ENCODE measurements at places on chromosomes 13 and 19.

GRCh38 chr19:46551164-46551563, 50.0 kb upstream of the CALM3 start:
- DNase-seq: no peak

DNA sequence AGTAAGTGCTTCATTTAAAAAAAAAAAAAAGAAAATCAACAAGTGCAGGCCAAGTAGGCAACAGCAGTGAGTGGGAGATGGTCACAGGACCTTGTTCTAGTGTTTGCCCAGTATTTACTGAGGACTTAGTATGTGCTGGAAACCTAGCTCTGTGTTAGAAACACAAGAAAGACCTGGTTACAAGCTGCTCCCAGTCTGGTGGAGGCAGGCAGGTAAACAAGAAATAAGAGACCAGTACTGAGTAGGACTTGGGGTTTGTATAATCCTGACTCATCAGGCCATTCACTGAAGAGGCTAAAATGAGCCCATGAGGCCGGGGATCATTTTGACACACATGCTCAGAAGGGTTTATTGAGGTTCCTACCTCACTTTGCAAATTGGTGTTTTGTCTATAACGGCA, 21.5 kb upstream of the SERPINE3 start:
- DNase-seq: no peak

DNA sequence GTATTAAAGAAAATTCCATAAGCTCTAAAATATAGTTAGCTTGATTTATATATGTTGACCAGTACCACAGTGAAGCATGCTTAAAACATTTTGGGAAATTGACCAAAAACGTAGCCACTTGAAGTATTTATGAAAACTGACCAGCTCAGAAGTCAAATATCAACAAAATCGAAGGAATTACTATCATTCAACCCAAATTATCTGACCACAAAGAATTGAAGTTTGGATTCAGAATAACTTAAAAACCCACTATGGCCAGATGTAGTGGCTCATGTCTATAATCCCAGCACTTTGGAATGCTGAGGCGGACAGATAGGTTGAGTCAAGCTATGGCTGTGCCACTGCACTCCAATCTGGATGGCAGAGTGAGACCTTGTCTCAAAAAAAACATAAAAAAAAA, 31.9 kb downstream of the GPALPP1 start:
- no peak for DNase-seq

DNA sequence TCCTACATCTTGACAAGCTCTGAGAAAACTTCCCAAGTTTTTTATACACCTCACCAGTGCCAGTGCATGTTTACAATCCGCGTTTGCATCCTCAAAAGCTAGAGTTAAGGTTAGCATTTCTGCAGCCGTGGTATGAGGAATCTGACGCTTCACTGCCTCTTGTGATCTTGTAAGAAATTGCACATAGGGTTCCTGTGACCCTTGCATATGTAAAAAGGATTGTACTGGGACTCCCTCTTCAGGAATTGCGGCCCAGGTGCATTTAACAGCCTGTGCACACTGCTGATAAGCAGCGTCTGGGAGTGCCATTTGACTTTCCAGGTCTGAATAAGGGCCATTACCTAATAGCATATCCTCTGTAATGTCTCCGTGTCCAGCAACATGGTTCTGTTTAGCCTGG, 15.3 kb downstream of the FPR3 start:
- no peak for DNase-seq

DNA sequence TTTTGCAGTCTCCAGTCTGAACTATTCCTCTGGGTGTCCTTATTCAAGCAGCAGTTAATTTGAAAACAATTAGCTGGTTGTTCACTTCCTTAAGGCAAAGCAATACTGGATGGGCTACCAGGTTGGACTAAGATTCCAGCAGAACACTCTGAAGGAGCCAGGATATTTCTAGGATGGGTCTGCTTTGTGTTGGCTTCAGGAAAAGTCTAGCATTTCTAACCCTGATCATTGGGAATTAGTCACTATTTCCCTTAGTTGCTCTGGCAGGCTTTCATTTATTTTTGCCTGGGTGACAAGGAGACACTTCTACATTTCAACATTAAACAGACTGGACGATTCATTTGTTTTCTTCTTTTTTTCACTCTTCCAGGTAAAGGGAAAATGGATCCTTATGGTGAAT, 228.4 kb downstream of the ENOX1 start:
- no peak for DNase-seq

- DNase-seq: no peak
These were observed 56.8 kb upstream of the KLF5 start for GRCh38 chr13:73001971-73002370.

- peak; percentile 73 for DNase-seq
These were observed 4.0 kb downstream of the TPGS1 start for GRCh38 chr19:511101-511851.

DNA sequence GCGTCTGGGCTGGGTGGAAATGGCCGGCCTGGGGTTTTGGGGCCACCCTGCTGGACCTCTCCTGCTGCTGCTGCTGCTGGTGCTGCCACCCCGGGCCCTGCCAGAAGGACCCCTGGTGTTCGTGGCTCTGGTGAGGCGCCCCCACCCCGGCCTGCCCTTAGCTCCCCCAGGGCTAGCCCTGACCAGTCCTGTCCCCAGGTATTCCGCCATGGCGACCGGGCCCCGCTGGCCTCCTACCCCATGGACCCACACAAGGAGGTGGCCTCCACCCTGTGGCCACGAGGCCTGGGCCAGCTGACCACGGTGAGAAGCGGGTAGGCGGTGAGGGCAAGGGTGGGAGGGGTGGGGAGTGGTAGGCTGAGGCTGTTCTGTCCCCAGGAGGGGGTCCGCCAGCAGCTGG, at the start of gene ACP4:
Gene ACP4 (plus strand): TSS at position 20 of the 400 bp plus-strand sequence. CDS start 0 bp downstream, at position 20.
- no peak for DNase-seq

GRCh38 chr19:10998045-10998533, 37.3 kb downstream of the SMARCA4 start:
- no peak for DNase-seq

DNA sequence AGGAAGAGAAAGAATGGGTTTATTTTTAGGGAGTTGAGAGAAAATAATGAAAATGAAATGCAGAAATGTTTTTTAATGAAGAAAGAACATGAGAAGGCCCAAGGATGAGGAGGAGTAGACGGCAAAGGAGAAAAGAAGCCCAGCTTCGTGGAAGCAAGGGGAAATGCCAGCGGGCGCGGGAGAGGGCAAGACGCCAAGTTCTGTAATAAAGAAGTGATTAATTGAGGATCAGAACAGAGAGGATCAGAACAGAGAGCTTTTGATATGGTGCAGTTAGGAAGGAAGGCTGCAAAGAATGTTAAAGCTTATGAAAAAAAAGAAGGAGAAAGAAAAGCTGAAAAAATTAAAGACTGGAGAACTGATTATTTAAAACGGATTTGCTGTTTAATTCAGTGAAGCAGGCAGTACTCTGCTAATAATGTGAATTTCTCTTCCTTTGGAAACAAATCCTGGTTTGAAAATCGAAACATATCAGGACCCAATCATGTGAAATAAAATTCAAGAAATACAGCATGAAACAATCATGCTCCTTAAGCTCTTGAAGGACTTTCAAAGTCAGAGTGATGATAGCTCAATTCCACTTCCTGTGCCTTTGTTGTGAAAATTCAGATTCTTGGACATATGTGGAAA, 99.3 kb upstream of the SOX1 start:
- DNase-seq: no peak

Measured in activated T-cell treated with anti-CD3 and anti-CD28 coated beads for 48 hours (primary cell).